Vagina (tissue), 2 donors: ENCODE measurements at places on chromosomes 7 and 10.

- H3K27ac ChIP-seq: no peak overlapping the region
- H3K36me3 ChIP-seq: no peaks in the 10 kb centered on the region
- H3K27me3 ChIP-seq: no peaks in the 10 kb centered on the region
- H3K4me3 ChIP-seq: no peak overlapping the region
These were observed 5.5 kb downstream of the WDR91 start for GRCh38 chr7:135205850-135206249.

- peaks cover 21% of the 10 kb centered on the region for H3K36me3 ChIP-seq
- H3K27ac ChIP-seq: peak overlapping the region; percentile 63
- H3K4me1 ChIP-seq: peaks cover 29% of the 10 kb centered on the region
- DNase-seq: peak; percentile 88
- no peak overlapping the region for H3K4me3 ChIP-seq
These were observed 44.2 kb downstream of the PDLIM1 start for GRCh38 chr10:95246582-95247051.

- no peak overlapping the region for H3K4me3 ChIP-seq
- no peaks in the 10 kb centered on the region for H3K36me3 ChIP-seq
- no peaks in the 10 kb centered on the region for H3K4me1 ChIP-seq
- no peak overlapping the region for H3K27ac ChIP-seq
- H3K27me3 ChIP-seq: no peaks in the 10 kb centered on the region
These were observed 168.9 kb downstream of the KCND2 start for GRCh38 chr7:120441850-120442249.

DNA sequence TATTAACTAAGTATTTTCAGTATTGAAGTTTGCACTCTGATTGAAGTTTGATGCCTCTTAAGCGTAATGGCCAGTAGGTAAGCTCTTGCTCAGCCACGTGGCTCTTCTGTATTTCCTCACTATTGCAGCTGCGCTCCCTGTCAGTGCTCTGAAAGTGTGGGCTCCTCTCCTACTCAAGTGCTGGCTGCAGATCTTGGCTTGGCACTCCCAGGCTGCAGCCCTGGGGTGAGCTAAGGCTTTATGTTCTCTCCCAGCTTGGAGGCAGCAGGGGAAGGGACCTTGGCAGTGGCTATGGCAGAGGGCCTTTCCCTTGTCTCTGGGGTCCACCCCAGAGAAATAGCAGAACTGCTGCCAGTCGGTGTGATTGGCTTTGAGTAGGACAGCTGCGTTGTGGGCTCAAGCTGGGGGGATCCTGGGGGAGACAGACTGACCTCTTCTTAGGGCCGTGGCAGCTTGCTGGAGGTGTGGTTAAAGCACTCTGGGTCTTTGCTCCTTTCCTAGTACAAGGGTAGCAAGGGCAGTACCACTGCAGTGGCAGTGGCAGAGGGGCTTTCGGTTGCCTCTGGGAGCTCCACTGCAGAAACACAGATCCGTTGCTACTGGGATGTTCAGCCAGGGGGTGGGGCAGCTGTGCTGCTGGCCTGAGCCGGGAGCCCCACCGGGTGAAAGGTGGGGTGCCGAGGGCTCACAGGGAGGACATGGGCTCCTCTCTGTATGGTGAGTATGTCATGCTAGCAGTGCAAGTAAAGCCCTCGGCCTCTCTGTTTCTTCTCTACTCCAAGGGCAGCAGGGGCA is 100.5 kb downstream of the GLCCI1 start:
- H3K36me3 ChIP-seq: no peaks in the 10 kb centered on the region
- DNase-seq: no peak
- no peak overlapping the region for H3K27ac ChIP-seq
- no peak overlapping the region for H3K4me3 ChIP-seq
- H3K27me3 ChIP-seq: no peaks in the 10 kb centered on the region

DNA sequence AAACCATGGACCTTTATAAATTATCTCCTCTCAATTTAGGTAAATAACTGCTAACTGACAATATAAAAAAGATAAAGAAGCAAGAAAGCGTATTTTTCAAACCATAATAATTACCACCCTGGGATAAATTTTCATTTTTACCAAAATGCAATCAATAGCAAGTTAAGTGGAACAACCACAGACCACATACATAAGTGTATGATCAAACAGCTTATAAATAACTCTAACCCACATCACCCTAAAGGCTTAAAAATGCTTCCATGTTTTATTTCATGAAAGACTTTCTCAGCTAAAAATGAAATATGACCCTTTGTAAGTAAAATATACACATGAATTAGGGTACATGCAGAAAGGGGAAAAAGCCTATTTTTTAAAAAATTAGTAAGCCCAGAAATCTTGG is 156.5 kb downstream of the SGMS1 start:
- H3K4me3 ChIP-seq: no peak overlapping the region
- H3K36me3 ChIP-seq: no peaks in the 10 kb centered on the region
- H3K27ac ChIP-seq: no peak overlapping the region
- no peak for DNase-seq
- no peaks in the 10 kb centered on the region for H3K27me3 ChIP-seq

- H3K4me1 ChIP-seq: no peaks in the 10 kb centered on the region
- no peak overlapping the region for H3K4me3 ChIP-seq
- no peaks in the 10 kb centered on the region for H3K36me3 ChIP-seq
- no peaks in the 10 kb centered on the region for H3K27me3 ChIP-seq
These were observed 75.3 kb downstream of the HIBADH start for GRCh38 chr7:27587429-27587828.

DNA sequence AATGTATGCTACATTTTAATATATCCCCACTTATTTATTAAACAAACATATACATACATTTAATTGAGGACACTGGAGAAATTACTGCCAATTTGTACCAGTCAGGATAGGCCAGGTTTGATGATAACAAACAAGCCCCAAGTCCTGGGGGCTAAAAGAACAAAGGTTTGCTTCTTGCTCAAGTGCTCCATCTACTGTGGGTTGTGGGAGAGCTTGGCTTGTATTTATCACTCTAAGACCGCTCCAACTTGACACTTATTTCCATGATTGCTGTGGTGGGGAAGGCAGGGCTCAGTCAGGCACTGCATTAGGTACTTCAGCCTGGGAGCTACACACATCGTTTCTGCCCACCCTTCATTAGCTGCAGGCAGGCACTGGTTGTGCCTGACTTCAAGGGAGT is 136.6 kb upstream of the ZNF32 start:
- H3K27ac ChIP-seq: no peak overlapping the region
- DNase-seq: no peak
- no peaks in the 10 kb centered on the region for H3K36me3 ChIP-seq
- H3K4me3 ChIP-seq: no peak overlapping the region
- H3K4me1 ChIP-seq: no peaks in the 10 kb centered on the region
- H3K27me3 ChIP-seq: no peaks in the 10 kb centered on the region

DNA sequence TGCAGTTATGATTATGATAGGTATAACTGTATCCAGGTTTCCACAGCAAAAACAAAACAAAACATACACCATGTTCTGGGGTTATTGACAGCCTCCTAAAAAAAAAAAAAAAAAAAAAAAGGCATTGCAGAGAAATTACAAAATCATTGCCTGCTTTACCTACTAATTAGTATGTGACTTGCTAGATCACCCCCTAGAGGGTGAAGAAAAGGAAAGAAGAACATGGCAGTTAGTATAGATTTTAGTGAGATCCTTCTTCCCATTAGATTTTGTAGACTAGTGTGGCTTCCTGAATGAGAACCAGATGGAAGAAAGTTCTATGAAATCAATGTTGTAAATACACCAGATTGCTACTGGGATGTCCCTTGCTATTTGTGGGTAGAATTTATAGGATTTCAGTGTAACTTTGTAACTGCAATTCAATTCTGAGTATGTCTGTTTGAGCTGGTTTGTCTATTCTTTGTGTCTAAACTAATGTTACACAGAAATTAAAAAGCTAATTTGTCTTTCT is 24.0 kb upstream of the AGBL3 start:
- no peak overlapping the region for H3K4me3 ChIP-seq
- H3K27me3 ChIP-seq: no peaks in the 10 kb centered on the region
- peaks cover 86% of the 10 kb centered on the region for H3K36me3 ChIP-seq
- H3K4me1 ChIP-seq: no peaks in the 10 kb centered on the region
- DNase-seq: no peak
- no peak overlapping the region for H3K27ac ChIP-seq

DNA sequence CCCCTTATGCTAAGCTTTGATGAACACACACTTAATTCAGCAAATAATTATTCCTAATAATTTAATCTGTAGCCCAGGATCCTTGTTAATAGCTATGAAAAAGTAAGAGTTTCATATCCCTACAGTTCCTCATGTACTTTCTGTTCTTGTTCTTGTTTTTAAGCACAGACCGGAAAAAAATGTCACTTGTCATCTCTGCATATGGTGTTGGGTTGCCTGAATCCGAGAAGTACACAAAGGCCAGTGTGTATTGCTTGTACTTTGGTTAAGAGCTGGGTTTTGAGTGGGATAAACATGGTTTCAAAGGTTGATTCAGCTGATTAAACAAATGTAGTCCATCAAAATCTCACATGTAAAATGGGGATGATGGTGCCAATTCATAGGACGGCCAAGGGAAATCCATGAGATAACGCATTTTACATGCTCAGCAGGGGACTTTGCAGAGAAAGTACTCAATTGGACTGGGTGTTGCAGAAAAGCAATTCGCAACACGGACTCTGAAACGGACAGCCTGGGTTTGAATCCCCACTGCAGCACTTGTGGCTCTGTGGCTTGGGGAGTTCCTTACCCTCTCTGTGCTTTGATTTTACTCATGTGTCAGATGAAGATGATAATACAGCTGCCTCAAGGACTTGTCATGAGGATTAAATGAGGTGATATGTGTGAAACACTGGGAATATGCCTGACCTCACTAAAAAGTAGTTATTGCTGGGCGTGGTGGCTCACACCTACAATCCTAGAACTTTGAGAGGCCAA is 71.7 kb downstream of the MAP3K8 start:
- no peak overlapping the region for H3K4me3 ChIP-seq
- H3K27ac ChIP-seq: no peak overlapping the region
- DNase-seq: no peak
- no peaks in the 10 kb centered on the region for H3K4me1 ChIP-seq

- no peak for DNase-seq
- H3K4me3 ChIP-seq: no peak overlapping the region
- H3K36me3 ChIP-seq: no peaks in the 10 kb centered on the region
- H3K4me1 ChIP-seq: no peaks in the 10 kb centered on the region
- H3K27me3 ChIP-seq: no peaks in the 10 kb centered on the region
These were observed 177.3 kb downstream of the TEX36 start for GRCh38 chr10:125505648-125506047.
